ENCODE measurements at places on chromosomes 6 and 20.
A peak's percentile ranks its signal among the peaks of the same experiment; 100 is the strongest.

GRCh38 chr6:150008588-150008987, 16.7 kb downstream of the RAET1L start:
- DNase-seq: no peak

- DNase-seq: no peak
Measured at GRCh38 chr20:1370548-1371110, 22.2 kb downstream of the FKBP1A start.

DNA sequence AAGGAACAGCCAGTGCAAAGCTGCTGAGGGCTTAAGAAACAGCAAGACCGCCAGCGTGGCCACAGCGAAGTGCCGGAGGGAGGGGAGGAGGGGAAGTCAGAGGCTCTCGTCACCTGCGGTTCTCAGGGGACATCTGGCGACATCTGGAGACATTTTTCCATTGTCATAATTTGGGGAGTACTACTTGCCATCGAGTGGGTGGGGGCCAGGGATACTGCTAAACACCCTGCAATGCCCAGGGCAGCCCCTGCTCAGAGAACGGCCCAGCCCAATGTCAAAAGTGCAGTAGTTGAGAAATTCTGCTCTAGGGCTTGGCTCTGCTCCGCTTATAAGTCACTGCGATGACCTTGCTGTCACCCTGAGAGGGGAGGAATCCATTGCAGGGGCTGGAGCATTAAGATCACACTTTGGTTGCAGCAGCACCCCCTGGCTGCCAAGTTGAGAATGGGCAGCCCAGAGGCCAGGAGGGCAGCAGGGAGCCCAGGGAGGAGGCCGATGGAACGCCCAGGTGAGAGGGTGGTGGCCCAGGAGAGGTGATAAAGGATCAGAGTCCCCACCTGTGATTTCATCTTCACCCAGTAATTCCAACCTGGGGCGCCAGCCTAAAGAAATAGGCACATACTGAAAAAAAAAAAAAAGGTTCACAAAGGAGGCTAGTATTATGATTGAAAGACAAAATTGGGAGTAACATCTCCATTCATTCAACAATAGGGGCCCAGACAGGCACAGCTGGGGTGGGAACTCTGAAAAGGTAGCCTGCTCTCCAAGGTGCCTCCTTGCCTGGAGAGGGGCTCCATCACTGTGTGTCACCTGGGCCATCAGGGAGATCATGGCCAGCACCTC, 218.2 kb downstream of the BMP7 start:
- peak; percentile 9 for DNase-seq

DNA sequence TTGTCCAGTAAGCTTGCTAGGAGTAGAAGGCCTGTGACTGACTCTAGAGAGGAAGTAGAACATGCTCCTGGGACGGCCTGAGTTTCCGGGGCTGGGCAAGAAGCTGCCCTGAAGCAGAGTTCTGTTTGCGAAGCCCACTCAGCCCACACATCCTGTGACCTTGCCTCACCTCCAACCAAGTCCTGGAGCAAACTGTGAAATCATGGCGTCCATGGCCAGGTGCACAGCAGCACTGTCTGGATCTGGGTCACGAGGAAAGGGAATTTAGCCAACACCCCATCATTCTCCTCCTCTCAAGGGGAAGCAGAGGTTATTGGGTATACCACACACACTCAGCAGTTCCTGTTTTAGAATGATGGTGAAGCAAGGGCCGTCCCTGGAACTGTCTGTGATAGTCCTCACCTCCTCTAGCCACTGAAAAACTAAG, 87.5 kb downstream of the CRYBG1 start:
- peak; percentile 26 for DNase-seq

DNA sequence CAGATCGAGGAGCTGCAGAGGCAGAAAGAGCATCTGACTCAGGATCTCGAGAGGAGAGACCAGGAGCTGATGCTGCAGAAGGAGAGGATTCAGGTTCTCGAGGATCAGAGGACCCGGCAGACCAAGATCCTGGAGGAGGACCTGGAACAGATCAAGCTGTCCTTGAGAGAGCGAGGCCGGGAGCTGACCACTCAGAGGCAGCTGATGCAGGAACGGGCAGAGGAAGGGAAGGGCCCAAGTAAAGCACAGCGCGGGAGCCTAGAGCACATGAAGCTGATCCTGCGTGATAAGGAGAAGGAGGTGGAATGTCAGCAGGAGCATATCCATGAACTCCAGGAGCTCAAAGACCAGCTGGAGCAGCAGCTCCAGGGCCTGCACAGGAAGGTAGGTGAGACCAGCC, 26.2 kb downstream of the C20orf173 start:
- no peak for DNase-seq

- DNase-seq: no peak
Measured at GRCh38 chr6:11614534-11615213, 77.1 kb downstream of the TMEM170B start.

DNA sequence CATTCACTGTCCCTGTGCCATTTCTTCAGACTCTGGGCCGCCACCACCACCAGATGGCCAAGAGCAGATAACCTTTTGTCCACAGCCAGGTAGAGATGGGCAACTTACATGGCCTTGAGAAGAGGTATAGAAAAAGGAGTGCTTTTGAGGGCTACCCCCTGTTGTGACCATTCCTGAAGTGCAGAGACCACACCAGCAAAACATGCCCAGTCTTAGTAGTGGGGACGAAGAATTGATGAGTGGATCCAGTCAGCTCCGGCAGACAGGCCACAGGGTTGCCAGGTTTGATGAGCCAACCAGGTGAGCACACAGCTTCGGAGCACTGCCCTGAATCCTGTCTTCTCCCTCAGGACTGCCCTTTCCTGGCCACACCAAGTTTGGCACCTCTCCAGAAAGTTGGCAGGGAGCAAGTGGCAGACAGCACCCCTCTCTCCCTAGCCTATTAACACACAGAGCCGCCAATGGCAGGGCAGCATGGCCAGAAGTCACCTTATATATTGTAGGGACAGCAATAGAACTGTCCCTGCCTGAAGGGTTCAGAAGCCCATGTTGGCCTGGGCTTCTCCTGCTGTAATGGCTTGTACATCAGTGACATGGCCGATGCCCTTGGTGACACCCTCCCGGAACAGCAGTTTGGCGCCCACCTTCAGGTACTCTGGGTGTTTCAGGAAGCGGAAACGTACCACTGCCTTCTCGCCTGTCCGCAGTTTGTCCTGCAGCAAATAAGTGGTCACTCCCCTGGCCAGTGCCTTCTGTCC, 7.8 kb downstream of the GTPBP2 start:
- DNase-seq: no peak

DNA sequence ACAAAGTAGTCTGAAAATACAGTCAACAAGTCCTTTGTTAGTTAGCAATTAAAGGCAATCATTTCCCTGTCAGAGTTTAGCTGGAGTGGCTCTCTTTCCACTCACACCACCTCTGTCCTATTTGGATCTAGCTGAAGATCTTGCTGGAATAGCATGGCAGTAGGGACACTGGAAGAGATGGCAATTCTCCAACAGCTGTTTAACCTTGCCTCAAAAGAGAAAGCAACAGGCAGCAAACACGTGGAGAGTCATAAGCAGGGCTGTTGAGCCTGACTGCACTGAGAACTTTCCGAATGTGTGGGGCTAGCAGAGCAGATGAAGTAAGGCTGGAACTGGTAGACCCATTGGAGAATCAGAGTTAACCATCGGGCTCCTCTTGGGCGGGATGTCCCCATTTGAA, 38.0 kb upstream of the PRSS35 start:
- no peak for DNase-seq

GRCh38 chr6:33731751-33732282, 14.9 kb downstream of the IP6K3 start:
- no peak for DNase-seq

GRCh38 chr6:8837343-8837742, 402.0 kb upstream of the SLC35B3 start:
- no peak for DNase-seq

Measured in kidney capillary endothelial cell (primary cell).